ENCODE measurements at places on chromosomes 16 and 17.

DNA sequence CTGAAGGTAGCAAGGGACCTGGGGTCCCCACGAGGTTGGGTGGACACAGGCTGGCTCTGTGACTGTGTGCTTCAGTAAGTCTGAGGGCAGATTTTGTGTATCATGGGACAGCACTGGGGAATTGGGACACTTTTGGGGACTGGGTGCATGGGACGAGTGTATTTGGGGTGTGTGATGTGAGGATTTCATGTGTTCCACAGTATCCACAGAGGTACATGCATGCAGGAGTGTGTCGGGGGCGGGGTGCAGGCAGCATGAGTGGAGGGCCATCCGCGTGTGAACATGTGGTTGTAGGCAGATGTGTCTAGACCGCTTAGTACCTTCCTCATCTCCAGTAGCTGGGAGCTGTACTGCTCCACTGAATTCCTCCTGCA lies 1.1 kb upstream of the DLX3 start:
- no peak for DNase-seq

GRCh38 chr16:28042811-28043210 lies 20.7 kb downstream of the GSG1L start:
- DNase-seq, result no peak

DNA sequence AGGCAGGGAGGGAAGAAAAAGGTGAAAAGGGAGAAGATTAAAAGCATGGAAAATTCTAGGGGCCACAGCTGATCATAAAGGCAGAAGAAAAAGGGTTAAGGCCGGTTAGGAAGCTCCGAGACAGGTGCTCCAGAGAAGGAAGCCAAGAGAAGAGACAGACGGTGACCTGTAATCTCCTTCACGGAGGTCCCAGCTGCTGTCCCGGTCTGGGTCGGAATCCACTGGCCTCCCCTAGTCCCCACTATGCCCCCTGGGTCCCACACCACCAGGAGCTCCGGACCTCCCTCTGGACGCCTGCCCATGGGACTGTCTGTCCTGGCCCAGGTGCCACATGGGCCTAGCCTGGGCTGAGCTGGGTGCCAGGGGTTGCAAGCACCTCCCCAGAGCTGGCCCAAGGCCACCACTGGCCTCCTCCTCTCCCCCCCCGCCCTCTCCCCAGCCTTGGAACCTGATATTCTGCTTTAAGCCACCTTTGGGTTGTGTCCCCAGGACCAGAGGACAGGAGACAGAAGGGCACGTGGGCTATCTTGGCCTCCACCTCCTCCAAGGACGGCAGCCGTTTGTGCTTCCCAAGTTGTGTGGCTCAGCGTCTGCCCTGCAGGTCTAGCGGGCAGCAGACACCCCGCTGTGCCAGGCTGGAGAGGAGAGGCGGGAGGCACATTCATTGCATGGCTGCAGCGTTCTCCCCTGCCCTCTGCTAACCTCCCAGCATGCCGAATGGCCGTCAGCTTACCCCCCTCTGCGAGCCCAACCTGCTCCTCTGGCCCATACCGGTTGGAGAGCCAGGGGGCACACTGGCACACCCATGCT lies 102.4 kb downstream of the ENGASE start:
- DNase-seq, result peak; percentile 20

DNA sequence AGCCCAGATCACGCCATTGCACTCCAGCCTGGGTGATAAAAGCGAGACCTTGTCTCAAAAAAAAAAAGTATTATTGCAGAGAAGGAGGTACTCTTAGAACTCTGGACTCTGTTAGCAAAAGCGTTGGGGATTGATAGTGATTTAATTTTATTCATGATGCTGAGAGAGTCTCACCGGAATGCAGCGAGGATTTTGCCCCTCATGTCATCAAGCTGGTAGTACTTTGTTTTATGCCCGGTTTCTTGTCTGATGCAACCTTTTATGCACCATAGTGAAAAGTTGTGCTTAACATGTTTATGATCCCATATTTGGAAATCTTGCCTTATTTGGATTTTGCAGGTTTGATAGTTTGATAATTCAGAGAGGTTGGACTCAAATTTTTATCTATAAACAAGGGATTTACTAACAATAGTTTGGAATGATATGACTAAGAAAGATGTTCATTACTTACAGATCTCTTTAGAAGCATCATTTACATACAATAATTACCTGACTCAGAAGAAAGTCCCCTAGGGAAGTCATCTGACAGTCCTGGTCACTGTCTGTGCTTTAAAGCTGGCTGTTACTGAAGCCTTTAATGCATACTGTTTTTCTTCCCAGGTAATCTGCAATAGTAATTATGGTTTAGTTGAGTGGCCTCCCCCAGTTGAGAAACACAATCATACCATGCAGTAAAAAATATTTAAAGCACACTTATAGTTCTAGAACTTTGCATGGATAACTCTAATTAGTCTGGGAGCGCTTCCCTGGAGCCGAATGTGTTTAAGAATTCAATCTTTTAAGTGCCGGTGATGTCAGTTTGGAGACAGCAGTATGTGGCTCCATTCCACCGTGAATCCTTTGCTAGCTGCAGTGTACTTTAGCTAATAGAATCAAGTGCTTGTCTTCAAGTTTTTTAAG lies 120.9 kb downstream of the PRKCA start:
- DNase-seq, result peak; percentile 84

GRCh38 chr17:10106067-10106466 lies 92.3 kb downstream of the GAS7 start:
- no peak for DNase-seq

DNA sequence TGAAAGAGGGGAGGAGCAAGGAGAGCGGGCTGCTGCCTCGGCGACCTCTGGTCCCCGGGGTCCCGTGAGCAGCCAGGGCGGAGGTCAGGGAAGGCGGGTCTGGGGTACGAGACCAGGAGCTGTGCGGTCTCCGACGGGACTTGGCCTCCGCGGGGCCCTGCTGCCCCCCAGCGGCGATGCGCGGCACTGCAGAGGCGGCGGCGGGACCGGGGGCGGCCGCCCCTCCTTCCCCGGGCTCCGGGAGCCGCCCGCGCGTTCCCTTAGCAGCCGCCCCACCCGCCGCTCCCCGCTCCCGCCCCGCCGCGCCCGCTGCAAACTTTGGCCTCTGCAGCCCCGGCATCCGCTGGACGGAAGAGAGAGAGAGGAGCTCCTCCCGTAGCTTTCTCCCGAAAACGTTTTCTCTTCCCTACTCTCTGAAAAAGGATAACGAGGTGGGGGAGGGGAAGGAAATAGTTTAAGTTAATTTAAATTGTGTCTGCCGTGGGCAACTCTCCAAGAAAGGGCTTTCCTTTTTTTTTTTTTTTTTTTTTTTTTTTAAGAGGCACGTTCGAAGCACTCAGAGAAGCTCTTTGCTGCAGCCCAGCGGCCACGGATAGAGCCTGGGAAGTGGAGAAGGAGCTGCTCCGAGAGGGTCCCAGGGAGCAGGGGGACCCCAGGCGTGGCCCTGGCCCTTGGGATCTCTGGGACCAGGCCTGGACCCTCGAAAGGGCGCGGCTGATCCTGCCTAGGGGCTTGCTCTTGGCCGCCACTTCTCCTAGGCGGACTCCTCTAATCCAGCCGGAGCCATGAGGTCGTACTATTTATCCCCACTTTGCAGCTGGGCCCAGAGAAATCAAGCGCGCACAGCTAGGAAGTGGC lies 43.2 kb downstream of the C16orf82 start:
- peak; percentile 44 for DNase-seq

DNA sequence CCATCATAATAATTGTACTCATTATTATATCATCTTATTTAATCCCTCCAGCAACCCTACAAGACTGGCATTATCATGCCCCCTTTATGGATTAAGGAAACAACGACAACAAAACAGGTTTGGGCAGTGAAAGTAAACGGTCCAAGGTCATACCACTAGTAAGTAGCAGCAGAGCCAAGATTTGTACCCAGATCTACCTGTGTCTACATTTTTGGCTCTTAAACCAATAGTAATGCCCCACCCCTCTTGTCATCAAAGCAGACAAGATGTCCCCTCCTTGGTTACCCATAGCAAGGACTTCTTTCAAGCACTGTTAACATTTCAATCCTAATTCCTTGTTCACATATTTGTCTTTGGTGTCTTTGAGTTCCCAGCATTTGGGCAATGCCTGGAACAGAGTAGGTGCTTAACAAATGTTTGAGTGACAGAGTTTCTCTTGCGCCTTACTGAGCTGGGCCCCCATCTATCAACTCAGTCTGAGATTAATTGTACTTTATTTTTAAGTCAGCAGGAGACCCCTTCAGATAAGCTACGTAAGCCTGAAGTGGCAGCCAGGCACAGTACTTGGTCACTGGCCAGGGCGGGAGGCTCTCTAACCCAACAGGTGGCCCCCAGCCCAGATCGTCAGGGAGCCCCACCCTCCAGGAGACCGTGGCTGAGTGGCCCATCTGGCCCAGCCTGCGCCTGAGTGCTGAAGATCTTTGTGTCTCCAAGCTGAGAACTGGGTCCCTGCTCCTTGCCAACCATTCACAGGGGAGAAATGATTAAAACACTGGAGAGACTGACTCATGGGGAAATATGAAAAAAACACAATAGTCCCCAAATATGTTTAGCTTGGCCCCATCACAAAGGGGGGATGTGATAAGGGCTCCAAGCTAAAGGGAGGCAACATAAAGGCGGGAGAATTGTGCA lies 75.8 kb downstream of the AXIN2 start:
- DNase-seq, result no peak

DNA sequence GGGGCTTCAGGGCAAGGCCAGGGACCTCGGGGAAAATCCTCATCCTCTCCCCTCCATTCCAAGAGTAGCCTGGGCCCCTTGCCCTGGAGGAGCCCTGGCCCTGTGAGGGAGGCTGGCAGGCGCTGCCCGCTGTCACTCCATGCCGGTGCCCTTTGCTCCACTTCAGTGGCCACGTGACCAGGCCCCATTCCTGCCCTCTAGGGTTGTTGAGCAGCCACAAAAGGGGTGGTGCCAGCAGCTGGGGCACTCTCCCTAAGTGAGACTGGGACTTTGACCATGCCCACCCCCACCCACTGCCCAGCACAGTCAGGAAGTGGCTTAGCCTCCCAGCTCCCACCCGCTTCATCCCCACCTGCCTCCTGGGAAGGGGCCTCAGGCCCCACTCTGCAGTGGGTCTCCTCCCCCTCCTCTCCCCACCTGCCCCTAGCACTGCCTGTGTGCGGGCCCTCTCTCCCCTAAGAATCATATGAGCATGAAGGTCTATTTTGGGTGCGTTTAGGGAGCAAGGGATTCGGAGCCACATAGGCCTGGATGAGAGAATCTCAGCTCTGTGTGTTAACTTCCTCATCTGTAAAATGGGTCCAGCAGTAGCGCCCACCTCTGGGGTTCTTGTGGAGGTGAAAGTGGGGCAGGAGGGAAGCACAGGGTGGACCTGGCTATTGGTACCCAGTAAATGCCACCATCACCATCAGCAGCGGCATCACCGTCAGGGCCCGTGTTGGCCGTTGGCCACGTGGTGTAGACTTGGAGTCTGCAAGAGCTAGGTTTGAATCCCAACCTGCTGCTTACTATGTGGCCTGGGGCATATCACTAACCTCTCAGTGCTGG lies 7.2 kb downstream of the PDK2 start:
- DNase-seq, result no peak

DNA sequence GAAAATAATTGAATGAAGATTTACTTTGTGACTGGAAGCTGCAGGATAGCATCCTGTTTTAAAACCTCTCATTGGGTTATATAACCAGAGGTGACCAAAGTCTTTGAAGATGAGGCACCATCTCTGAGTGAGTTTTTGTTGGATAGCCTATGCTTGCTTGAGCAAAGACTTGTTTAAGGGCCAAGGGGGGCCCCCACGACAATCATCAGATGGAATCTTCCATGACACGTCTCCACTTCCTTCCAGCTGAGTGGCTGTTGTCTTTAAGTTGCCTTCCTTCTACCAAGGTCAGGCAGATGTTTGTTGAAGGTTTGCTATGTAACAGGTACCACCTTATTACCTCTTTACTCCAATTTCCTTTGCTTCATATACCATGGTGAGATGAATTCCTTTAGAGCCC lies 188.8 kb downstream of the PRKCA start:
- DNase-seq, result no peak

GRCh38 chr16:69397821-69398521 lies 12.2 kb upstream of the TERF2 start:
- no peak for DNase-seq

GRCh38 chr16:14241631-14242030 lies 170.5 kb downstream of the MRTFB start:
- DNase-seq, result no peak

GRCh38 chr16:30746638-30747175 lies 1.5 kb upstream of the PHKG2 start:
- no peak for DNase-seq

- no peak for DNase-seq
Measured at GRCh38 chr16:535446-536405, 8.2 kb downstream of the CAPN15 start.

DNA sequence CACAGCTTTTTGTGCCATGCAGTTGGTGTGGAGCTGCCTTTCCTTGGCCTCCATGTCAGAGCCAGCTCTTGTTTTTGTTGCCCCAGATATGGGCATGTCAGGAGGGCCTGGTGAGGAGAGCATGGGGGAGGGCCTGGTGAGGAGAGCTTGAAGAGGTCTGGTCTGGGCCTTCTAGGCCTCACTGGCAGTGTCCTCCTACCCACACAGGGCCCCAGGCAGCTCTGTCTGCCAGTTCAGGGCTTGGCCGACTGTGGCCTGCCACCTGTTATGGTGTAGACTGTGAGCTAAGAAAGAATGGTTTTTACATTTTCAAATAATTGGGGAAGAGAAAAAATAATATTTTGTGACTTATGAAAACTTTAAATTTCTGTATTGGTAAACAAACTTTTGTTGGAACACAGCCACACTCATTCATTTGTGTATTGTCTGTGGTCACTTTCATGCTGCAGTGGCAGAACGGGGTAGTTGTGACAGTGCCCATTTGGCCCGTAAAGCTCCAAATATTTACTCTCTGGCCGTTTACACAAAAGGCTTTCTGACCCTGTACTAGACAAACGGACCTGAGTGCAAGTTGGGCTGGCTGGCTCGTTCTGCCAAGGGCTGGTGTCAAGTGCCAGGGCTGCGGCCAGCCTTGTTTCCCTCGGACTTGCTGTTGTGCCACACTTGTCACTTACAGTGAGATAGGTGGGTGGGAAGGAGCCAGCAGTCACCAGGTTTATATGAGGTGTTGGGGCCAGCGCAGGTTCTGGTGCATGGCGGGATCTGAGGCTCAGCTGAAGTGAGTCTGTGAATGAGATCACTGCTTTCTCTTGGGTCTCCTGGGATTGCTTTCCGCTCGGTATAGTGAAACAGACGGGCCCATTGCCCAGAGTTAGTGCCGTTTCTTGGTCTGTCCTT lies 18.2 kb downstream of the PGS1 start:
- peak; percentile 60 for DNase-seq

GRCh38 chr16:662597-662996 lies 5.3 kb upstream of the RHOT2 start:
- DNase-seq, result no peak

Measured in NCI-H1417 (cell line).